ENCODE measurements at places on chromosomes 11 and 22. TPM values are rescaled to one million over a fixed set of nuclear protein-coding genes. Genes with fewer than 3 reads are reported as not detected.

The HSCB gene
- total RNA-seq, result 20.0 TPM

The MS4A8 gene
- total RNA-seq, result 2.5 TPM

- DNase-seq, result no peak
Observed at GRCh38 chr11:8220261-8221045, 43.2 kb downstream of the LMO1 start.

DNA sequence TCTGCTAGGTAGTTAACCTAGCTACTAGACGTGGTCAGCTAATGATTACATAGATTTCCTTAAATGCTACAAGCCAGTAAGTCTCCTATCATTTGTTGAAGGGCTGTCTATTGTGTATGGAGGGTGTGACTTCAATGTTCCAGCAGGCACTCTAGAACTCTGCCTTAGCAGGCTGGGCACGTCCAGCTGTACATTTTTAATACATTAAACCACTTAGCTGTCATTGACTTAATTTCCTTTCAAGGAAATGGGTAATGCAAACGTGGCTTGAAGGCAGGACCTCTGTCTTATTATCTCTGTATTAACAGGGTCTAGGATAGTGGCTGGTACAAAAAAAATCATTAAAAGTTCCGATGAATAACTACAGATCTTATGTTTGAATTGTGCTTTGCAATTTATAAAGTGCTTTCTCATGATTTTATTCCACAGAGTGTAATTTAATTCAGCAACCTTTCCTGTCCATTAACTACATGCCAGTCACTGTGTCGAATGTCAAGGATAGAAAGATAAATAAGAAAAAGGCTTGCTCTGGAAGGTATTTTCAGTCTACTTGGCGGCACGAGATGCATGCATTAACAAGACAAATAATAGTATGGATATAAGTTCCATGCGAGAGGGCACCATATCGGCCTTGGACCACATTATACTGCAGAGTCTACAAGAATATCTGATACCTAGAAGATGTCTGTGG, 60.3 kb downstream of the APOL3 start:
- no peak for DNase-seq

DNA sequence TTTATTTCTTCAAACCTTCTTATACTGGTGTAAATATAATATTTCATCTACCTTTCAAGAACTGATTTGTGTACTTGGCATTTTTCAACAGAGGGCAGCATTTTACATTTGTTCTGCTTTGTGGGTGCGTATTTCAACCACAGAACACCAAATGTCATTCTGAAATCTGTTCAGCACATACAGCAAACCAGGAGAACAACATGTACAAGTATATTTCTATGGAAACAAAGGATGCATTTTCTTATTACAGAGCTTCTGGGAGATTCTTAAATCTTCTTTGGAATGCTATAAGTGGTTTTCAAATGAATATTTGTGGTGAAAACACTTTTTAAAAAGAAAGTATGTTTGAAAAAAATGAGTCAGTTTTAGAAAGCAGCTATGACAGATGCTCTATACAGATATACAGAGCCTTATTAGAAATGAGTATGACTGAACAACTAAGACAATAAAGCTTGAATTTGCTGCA, 946.0 kb downstream of the FAM181B start:
- peak; percentile 8 for DNase-seq

DNA sequence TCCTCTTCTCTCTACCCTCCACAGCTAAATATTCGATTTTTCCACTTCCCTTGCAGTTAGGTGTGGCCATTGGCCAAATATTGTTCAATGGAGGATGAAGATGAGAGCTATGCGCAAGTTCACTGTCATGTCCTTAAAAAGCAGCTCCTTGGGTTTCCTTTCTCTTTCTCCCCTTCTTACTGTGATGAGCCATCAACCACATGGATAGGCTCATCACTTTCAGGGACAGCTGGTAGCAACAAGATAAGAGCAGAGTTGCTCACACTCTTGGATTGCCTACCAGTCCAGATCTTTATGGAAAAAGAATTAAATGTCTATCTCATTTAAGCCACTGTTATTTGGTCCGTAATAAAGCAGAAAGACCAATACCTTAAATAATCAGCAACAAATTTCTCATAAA, 377.0 kb downstream of the DDX10 start:
- DNase-seq, result no peak

DNA sequence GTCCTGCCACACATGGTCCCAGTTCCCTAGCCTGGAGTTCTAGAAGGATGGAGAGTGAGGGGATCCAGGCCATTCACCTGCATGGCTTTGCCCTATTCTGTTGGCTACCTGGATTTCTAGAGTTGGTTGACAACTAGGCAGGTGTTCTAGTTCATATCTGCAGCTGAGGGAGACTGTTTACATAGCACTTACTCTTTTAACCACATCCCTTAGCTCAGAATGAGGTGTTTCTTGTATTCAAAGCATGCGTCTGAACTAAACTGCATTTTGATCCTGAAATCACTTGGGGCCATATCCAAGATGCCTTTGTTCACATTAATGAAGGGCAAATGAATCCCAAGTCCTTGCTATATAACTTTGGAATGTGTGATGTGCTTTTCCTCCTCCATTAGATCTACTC, 60.9 kb downstream of the SYT13 start:
- DNase-seq, result no peak

- DNase-seq, result no peak
Observed at GRCh38 chr11:64638018-64638665, 47.1 kb downstream of the SLC22A12 start.

- DNase-seq, result no peak
Observed at GRCh38 chr11:5243816-5244180, 5.9 kb downstream of the HBG1 start.

- DNase-seq, result no peak
Observed at GRCh38 chr22:45742866-45743450, 71.3 kb downstream of the ATXN10 start.

All from muscle of leg (tissue), 16 donors.